A549 treated with ZK216348 at 1 μM for 4 hours (cell line): ENCODE measurements at places on chromosomes 12 and 14. TPM values are rescaled to one million over a fixed set of nuclear protein-coding genes. Genes with fewer than 3 reads are reported as not detected.

The BATF gene
- not detected in 5 replicates for total RNA-seq

The MGAT4C gene
- total RNA-seq: not detected in 5 replicates

The KRT6B gene
- total RNA-seq: 0.11 TPM in 1 of 5 replicates, not detected in the others

The BMAL2 gene
- 13.0 to 21.7 TPM (median 20.2 TPM) in 5 replicates for total RNA-seq

The TSHR gene
- total RNA-seq: not detected in 5 replicates

The LHX5 gene
- total RNA-seq: not detected in 5 replicates

The HIGD1C gene
- total RNA-seq: not detected in 5 replicates

The KRT7 gene
- total RNA-seq: 3,669 to 5,808 TPM (median 4,897 TPM) in 5 replicates

The RTL1 gene
- total RNA-seq: 0.21 to 0.35 TPM (median 0.26 TPM) in 5 replicates

The DNAH10 gene
- total RNA-seq: 0.06 to 0.15 TPM (median 0.13 TPM) in 5 replicates

The TAS2R50 gene
- not detected in 5 replicates for total RNA-seq
